ENCODE measurements at places on chromosomes 7 and 10.

DNA sequence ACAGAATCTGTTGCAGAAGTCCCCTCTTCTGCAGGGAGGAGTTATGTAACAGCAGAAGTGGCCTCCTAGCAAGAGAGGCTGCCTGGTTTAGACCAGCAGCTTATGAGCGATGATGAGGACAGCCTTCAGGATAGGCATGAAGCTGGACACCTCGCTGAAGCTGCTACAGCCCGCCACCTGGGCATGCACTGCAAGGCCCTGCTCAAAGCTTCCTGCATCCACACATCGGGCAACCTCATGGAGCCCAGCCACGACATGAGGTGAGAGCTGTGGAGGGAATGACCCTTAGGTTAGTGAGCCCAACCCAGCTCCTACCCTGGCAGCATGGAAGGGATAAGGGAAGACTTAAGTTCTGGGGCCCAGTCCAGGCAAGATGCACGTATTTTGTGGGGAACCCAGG lies 24.7 kb downstream of the WNT8B start:
- DNase-seq: no peak

DNA sequence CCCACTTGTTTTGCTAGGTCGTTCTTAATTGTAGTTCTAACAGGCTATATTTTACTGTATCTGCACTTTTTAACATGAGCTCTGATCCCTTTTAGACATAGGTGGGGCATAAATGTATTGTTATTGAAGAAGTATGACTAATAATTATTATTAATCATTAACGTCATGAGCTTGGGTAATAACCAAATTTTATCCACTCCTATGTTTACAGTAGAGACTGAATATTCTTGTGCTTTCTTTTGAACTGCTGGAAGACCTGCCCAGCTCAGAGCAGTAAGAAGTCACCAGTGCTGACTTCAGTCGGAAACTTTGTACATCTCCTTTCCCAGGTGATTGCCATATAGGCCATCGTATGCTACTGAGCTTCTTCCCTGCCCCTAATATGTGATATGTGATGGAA lies 18.7 kb downstream of the PKD2L1 start:
- no peak for DNase-seq

DNA sequence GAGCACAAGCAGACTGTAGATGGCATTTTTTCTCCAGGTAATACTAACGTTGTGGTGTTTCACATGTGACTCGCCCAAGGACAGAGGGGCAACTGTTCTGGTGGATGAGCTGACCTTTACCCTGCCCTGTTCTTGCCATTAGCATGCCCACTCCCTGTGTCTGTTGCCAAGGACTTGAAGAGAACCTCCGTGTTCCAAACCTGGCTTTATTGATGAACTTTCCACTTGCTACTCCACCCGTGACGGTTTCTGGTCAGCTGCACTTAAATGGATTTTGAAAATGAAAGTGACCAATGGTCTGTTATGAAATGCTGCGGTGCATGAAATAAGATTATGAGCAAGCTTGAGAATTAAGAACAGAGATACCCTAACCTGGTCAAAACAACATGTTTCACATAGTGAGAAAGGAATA lies 30.4 kb downstream of the LRRC4 start:
- DNase-seq: no peak

DNA sequence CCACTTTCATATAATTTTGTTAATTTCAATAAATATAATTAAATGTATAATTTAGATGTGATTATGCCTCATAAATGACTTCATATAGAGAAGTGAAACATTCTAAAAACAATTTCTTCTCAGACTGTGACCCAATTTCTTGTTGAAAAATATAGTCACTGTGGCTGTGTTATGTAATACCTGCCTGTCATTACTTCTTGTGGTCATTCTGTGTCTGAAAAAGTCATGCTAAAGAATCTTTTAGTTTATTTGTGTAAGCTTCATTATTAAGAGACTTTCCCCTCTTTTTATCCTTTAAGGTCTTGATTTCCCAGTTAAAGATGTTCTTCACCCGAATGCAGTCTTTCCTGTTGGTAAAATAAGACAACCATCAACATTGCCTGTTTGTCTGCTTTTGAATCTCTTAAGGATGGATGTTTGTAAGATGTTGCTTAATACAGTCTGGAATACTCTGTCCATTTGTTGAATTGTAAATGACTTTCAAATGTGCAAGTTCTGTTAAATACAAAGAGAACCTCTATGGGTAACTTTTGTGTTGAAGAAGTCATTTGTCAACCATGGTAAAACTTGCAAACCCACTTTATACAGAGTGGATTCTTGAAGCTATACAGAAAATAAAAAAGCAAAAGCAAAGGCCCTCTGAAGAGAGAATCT lies 16.0 kb downstream of the KAT6B start:
- no peak for DNase-seq

GRCh38 chr7:129095258-129095657 lies 40.3 kb upstream of the TNPO3 start:
- no peak for DNase-seq

DNA sequence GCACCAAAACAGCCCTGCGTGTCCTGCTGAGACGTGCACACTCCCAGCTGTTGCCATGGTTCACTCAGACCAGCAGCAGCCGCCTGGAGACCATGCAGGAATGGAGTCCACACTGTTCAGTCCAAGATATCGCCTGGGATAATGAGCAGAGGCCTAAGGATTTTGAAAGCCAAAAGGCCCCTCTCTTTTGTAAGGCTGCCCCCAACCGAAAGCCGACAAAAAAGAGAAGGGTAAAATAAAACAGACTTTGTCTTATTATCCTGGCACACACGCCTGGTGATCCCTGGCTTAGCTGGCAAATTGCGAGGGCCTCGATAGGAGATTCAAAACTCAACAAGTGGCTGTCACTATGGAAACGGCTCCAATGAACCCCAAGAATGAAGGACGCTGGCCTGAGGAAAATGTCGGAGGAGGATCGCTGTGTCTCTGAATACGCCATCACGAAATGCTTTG lies 263.6 kb downstream of the SKIDA1 start:
- no peak for DNase-seq

DNA sequence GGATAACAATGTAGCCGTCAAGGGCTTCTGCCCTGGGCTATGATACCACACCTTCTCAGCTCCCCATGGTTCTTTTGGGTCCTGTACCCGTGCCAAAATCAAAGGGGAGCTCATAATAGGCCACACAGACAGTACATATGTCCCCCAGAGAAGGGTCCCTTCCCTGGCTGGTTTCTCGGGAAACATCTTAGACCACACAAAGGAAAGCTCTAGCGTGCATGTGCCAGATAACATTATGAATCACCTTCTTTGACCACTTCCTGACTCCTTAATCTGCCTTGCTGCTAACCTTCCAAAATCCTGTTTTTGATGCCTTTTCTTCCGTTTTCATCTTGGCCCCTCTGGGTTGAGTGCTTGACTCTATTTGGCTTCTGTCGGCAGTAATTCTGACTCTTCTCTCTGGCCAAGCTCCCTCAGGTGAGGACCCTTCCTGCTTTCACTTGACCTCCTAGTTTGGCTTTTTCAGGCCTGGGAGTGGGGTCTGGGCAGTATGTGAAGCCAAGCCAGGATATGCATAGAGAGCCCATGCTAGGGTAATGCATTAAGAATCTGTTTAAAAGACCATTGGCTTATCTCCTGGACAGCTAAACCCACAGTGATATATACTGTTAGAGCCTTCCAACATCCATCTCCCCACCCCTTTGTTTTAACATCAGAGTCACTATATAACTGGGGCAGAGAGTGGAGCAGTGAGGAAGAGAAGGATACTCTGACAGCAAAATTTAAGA lies 84.8 kb downstream of the ANLN start:
- peak; percentile 11 for DNase-seq

DNA sequence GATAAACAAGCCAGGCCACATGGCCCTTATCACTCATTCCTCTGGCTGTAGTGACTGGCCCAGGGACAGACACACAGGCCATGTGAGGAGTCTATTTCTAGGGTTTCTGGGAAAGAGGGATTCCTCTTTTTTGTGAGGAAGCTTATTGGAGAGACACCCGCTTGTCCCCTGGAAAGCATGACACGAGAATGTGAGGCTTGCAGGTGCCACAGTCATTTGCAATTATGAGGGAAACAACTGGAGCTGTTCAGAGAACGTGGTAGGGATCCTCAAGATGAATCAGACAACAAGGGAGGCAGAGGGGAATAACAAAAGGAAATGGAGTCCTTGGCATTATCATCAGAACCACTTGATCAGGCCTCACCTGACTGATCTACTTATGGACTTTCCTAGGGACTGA lies 64.5 kb downstream of the ADCYAP1R1 start:
- no peak for DNase-seq

DNA sequence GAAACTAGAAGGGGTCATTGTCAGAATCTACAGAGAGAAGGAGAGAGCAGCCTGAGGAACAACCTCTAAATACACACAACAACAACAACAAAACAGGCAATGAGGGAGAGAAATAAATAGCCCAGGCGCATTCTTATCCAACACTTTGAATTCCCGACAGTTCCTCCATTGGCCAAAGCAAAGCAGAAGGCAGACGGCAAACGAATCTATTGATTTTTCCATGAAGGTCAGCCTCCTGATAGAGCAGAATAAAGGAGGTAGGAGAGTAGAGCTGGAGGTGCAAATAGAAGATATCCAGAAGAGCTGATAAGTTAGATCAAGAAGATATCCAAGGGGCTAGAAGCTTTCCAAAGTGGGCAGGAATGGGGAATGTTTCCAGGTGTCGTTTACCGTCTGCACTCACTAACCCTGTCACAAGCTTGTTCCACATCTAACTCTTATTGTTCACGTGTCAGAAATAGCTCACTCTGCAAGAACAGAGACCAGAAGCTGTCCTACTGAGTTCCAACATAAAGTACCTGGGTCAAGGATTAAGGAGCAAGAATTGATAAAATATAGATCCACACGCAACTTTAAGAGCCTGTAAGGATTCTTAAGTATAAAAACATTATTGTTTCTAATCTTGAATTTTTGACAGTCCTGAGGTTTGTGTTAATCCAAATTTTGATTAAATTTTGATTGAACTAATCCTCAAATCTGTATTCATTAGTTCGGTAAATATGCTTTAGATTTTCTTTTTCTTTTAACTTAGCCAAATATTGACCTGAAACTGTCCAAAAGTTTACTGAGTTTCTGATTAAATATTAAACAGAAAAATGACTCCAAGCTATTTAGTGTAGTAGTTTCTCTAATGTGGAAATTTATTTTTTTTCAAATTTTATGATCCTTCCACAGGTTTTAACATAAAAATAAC lies 45.7 kb downstream of the PTN start:
- DNase-seq: no peak

DNA sequence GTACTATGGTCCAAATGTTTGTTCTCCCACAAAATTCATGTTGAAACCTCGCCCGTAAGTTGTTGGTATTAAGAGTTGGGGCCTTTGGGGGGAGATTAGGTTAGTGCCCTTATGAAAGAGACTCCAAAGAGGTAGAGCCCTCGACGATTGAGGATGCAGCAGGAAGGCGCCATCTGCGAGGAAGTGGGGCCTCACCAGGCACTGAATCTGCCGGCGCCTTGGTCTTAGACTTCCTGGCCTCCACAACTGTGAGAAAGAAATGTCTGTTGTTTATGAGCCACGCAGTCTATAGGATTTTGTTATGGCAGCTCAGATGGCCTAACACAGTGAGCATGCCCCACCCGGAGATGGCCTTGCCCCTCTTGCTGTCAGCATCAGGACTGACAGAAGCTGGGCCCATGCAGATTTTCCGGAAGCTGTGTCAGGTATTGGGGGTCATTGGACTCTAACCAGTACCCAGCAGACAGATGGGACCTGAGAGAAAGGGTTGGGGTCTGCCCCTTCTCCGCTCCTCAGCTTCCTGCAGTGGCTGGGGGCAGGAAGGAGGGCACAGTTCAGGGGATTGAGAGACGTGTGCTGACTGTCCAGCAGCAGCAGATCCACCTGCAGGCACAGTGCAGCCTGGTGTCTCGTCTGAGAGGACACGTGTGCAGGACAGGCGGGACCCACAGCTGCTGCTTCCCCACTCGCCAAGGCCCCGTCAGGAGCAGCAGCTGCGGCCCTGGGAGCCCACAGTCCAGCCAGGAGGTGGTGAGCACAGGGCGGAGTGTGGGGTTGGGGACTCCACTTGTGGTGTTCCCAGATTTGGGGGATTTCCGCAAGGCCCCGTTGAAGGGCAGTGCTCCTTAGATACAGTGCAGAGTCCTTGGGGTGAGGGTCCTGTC lies 47.8 kb downstream of the MGMT start:
- DNase-seq: no peak

DNA sequence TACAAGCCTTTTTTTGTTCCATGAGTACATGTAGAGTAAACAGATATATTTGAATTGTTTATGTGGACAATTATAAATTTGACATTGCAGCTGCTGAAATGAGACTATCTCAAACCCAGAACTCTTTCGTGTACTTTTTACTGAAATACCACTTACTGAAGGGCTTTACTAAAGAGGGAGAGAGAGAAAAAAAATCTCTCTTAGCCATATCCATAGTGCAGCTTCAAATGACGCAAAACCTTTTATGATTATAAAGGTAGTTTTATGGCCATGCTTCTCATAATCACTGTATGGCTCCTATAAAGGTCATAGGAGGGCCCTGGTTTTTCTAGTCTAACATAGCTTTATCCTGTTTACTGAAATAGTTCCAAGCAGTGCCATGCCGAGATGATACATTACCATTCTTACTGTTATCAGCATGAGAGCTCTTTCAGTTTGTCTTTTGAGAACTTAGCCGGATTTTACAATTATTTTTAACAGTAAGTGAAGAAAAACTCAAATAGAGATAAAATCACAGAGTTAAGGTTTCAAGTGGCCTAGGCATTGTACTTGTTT lies 35.1 kb downstream of the KCND2 start:
- DNase-seq: no peak

GRCh38 chr10:34003561-34003960 lies 669.1 kb upstream of the NRP1 start:
- DNase-seq: no peak

GRCh38 chr10:98461500-98461842 lies 14.7 kb upstream of the HPS1 start:
- no peak for DNase-seq

- no peak for DNase-seq
Observed at GRCh38 chr10:27542812-27543211, 38.7 kb downstream of the RAB18 start.

- DNase-seq: no peak
Observed at GRCh38 chr10:43599333-43599732, 6.9 kb upstream of the ZNF485 start.

GRCh38 chr7:100861616-100861985 lies 5.6 kb upstream of the TRIP6 start:
- no peak for DNase-seq

DNA sequence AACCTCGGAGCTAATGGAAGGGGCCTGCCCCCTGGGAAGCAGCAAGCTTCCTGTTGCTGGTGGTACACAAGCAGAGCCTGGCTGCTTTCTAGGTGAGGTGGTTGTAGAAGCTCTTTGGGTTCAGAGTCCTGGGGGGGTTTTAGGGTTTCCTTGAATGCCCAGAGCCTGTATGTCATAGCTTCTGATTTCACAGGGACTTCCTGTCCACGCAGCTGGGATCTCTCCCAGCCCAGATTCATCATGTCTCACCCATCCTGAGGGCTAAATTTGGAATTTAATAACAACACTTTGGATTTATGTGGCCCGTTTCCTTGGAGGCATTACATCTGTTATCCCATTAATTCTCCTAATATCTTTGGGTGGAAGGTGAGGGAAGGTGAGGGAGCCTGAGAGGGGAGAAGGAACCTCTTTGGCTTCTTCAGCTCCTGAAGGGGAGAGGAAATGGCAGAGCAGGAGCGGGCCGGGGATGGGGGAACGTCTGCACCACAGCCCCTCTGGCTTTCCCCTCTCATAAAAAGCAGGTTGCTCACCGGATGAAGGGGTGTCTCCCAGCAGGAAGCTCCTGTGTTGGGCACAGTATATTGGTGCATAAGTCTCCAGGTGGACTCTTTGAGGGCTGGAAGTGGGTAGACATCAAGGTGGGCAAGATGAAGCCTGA lies 19.7 kb downstream of the RPS24 start:
- DNase-seq: no peak

All from activated T-helper 2 cell treated with anti-CD3 and anti-CD28 coated beads, Interferon-gamma antibody, Interleukin-2, Interleukin-4, amounts not matched to agents 10 μg/mL and 5 μg/mL and 100 μg/mL, durations not matched to agents 14 hours and 24 hours and 36 hours (primary cell).